ENCODE measurements at places on chromosomes 5 and 9.

DNA sequence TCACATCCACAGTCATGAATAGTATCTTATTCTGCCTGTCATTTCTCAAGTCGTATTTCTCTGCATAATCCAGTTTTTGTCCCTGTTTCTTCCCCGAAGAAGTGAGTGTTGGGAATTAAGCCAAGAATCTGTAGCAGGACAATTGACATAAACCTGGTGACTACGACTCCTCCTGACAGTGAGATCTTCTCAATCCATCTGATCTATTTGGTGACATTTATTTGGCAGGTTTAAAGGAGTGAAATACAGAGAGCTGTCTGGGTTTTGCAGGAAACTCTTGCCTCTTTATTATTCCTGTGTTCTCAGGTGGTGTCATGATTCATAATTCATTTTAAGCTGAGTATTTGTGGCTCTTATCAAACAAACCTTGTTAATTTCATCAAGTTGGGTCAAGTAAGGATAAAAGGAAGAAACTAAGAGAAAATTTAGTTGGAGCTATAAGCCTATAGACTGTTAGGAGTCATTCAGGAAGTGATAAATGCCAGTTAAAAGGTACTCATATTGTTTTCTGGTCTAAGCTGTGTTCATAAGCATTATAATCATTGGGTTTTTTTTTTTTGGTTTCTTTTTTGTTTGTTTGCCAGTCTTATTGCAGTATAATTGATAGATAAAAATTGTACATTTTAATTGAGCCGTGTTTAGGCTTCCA lies 95.9 kb upstream of the PCSK1 start:
- no peak for DNase-seq

DNA sequence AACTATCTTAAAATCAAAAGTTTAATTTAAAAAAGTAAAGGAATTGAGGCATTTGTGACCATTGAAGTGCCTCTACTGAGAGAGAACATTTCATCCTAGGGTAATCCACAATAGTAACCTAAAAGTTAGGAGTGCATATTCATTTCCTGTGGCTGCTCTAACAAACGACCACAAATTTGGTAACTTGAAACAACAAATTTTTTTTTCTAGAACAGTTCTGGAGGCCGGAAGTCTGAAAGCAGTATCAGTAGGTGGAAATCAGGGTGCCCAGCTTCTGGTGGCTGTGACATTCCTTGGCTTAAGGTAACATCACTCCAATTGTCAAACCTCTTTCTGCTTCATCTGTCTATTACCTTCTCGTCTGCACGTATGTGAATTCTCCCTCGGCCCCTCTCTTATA lies 67.1 kb upstream of the SSBP2 start:
- no peak for DNase-seq

GRCh38 chr9:28847331-28847730 lies 1274.0 kb upstream of the C9orf72 start:
- DNase-seq = no peak

DNA sequence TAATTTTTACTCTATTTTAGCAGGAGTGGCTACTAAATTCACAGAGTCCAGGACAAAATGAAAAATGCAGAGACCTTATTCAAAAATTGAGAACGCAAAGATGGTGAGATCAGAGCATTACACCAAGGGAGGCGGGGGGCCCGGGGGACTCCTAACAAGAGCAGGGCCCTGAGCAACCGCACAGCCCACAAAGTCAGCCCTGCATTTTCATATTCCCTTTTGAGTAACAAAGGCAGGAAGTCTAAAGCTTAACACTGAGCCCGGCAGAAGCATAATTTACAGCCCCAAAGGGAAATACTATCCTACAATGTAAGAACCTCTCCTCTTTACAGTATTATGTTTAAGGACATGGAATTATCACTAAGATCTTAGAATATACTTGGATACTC lies 69.4 kb downstream of the TLE1 start:
- DNase-seq = no peak

- DNase-seq = no peak
These were observed 75.1 kb upstream of the STXBP1 start for GRCh38 chr9:127537014-127537413.

- no peak for DNase-seq
These were observed 105.7 kb upstream of the TMEM161B start for GRCh38 chr5:88374391-88374790.

DNA sequence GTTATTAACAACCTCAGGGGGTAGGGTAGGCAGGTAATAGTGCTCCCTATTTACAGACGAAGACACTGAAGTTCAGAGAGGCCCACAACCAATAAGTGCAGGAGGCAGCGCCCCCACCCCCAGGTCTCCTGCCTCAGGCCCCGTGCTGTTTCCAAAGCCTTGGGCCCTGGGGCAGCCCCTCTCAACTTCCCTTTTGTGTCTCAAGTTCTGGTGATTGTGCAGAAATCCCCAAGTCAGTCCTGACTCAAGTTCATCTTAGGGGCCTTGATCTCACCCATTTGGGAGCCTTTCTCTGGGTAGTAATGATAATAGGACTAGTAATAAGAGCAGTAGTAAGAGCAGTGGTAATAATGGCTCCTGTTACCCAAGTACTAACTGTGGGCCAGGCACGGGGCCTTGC lies 35.5 kb upstream of the ASS1 start:
- no peak for DNase-seq

- DNase-seq = no peak
These were observed 20.2 kb downstream of the ATPSCKMT start for GRCh38 chr5:10229306-10230048.

DNA sequence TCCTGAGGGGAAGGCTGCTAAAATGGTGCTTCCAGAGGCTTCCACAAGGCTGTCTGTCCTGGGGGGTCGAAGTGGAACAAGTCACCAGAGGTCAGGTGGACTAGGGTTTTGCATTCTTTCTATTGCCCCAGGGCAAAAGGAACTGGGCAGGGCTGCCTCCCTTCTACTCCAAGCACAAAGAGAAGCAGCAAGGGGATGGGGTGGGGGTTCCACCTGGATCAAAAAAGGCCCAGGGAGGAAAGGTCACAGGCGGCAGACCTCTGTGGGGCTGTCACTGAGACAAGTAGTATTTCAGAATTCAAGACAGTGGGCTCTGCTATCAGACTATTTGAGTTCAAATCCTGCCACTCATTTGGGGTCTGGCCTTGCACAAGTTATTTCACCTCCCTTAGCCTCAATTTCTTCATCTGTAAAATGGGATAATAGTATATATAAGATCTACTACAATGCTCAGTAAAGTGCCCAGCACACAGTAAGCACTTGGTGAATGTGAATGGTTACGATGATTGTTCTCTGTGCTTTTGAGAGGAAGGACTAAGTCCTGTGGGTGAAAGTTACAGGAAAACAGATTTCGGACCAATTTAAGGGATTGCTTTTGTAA lies 1.9 kb upstream of the ARSI start:
- peak; percentile 22 for DNase-seq

DNA sequence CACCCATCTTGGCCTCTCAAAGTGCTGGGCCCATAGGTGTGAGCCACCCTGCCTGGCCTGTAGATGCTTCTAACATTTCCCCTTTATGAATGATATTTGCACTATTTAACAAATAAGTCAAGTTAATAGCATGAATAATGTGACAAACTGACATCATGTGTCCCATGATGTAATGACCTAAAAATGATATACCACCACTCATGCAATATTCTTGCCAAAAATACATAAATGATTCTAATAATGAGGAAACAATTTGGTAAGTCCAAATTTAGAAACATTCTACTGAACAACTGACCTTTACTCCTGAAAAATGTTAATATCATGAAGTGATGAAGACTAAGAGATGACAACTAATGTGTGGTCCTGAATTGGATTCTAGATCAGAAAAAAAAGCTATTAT lies 33.5 kb upstream of the TRIM14 start:
- DNase-seq = no peak

- DNase-seq = no peak
These were observed 36.8 kb upstream of the UNC5A start for GRCh38 chr5:176773408-176774035.

- DNase-seq = no peak
These were observed 102.0 kb downstream of the AGTPBP1 start for GRCh38 chr9:85639675-85640186.

GRCh38 chr9:129202613-129203555 lies 24.8 kb upstream of the IER5L start:
- peak; percentile 89 for DNase-seq

GRCh38 chr9:94868464-94868863 lies 142.0 kb downstream of the AOPEP start:
- DNase-seq = no peak

- no peak for DNase-seq
These were observed 262.6 kb downstream of the COX7C start for GRCh38 chr5:86880344-86880743.

DNA sequence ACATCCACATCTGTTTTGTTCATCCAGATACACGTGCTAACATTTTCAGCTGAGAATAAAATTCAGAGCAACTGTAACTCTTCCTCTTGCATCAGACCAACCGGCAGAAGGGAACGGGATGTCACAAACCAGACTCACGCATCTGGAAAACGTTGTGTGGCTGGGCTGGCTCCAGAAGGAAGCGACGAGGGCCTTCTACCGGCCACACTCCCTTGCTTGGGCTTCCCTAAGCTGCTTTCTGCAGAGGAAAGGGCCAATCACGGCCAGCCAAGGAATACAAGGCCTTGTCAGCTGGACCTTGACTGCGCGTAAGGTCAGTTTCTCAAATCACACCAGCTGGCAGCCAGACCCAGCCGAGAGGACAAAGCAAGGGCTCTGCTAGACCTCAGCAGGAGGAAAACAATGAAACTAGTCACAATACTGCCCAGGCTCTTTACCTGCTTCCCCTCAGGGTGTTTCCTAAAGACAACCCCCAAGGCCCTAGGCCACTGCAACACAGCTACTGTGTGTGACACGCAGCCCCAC lies 106.1 kb downstream of the THBS4 start:
- DNase-seq = peak; percentile 86

DNA sequence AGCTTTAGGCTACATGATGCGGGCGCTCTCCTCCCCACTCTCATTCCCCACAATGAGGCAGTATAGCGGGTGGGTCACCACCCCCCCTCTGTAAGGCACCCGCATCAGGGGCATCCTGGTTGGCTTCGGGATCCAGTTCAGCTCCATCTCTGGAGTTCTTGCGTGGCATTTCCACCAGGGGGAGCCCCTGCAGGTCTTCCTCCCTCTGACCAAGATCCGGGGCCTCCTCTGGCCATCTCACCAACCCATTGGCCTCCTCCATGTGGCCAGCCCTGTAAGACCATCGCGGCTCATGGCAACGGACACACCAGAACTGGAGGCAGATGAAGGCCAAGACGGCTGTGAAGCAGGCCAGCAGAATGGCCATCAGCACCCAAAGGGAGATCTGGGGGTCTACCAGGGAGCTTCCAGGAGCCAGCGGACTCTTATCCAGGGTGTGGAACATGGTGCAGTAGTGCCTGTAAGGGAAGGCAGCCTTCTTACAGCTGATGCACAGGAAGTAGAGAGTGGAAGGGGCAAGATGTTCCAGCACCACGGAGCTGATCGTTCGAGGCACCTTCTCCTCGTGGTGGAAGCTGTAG lies 77.0 kb downstream of the CYFIP2 start:
- no peak for DNase-seq

GRCh38 chr5:94832685-94833084 lies 214.2 kb downstream of the SLF1 start:
- no peak for DNase-seq

DNA sequence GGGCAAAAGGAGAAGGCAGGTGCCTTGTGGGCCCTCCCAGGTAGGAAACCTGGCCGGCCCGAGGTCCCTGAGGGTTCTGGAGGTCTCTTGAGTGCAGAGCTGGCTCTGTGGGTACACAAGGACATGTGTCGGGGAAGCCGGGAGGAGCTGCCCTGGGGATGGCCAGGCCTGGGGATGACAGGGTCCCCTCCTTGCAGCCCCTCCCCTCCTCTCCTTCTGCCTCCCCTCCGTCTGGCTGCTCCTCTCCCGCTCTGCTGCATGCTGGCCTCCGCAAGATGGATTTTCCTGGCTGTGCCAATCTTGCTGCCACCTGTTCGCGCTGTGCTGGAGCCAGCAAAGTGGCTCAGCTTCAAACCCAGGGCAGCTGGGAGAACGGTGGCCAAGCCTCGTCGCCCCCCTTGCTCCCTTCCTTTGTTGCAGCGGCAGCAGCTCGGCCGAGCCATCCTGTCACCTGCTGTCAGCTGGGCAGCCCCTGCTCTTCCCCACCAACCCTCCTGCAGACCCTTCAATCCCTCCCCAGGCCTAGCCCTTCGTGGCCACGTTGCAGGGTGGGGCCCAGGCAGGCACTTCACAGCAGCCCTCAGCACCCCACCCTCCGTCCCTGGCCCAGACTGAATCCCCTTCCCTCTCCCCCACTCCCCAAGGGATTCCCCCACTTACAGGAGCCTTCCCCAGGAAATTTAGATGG lies 17.6 kb upstream of the UNC5A start:
- no peak for DNase-seq

DNA sequence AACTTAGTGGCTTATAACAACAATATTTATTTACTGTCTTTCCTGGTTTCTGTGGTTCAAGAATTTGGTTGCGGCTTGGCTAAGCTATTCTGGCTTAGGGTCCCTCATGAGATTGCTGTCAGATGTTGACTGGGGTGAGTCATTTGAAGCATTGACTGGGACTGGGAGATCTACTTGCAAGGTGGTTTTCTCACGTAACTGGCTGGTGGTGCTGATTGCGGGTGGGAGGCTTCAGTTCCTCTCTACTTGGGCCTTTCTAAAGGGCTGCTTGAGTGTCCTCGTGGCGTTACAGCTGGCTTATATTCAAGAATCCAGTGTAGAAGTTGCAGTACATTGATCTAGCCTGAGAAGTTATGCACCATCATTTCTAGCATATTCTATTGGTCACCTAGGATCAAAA lies 218.5 kb upstream of the ELAVL2 start:
- DNase-seq = no peak

DNA sequence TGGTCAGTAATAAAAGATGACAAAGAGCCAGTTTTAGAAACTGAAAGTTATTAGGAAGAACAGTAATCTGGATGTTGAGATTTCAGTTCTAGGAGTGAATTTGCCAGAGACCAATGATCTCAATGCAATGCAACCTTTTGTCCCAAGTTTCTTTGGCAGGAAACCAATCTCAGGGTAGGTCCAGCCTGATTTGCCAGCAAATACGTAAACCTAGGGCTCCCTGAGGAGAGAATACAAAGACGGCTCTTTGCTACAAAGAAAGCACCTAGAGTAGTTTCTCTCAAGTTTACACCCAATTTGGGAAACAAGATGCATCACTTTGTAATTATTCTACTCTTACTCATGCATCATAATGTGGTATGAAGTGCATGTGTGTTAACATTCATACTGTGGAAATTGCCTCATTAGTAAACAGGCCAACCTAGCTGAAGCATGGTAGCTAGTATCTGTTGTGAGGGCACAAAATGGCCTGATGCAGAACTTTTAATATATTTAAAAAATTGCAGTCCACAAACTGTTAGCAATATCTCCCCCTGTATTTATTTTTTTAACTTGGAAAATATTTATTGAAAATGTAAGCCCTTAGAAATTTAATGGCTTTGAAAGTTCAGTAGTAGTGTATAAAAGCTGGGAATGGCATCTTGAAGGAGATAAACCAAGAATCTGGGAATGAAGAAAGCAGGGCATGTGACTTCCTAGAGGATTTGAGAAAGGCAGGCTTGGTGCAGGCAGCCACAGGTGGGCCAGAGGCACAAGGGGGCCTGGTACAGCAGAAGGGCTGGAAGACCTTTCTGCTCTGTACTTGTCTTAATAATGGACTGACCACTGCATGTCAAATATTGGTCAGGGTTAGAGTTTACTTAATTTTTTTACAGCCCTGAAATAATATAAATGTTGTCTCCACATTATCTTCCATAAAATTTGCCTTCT lies 59.5 kb downstream of the MAST4 start:
- no peak for DNase-seq

All from left hindlimb (tissue), 1 donor.